ENCODE measurements at places on chromosomes 2 and 18. TPM values are rescaled to one million over a fixed set of nuclear protein-coding genes. Genes with fewer than 3 reads are reported as not detected.

- DNase-seq: no peak
Observed at GRCh38 chr2:213147538-213147937, 3.9 kb downstream of the IKZF2 start.

GRCh38 chr2:122639176-122639575, 883.7 kb downstream of the TSN start:
- DNase-seq: no peak

GRCh38 chr2:84919885-84920580, 14.6 kb downstream of the TMSB10 start:
- no peak for DNase-seq

GRCh38 chr2:192254444-192254843, 59.7 kb upstream of the TMEFF2 start:
- no peak for DNase-seq

FEV gene
- 2.9 TPM for total RNA-seq

DNA sequence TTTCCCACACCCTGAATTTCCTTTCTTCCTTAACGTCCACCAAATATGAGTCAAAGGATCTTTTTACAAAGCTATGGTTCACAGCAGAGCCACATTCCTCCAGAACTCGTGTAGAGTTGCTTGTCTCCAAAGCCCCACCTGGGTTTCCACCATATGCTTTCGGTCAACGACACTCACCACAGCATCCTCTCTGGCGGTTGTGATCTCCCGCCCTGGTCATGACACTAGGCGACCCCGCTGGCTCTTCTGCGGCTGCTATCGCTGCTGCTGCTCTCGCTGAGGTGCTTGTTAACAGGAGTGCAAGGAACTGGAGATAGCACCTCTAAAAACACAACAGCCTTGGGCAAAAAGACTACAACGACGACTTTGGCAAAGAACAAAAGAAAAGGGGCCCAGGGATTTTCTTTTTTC, 340 bp downstream of the SLC40A1 start:
- no peak for DNase-seq

GRCh38 chr18:49446481-49446880, 14.0 kb downstream of the DYM start:
- no peak for DNase-seq

MPPE1 gene
- total RNA-seq: 36.8 TPM

- DNase-seq: no peak
Observed at GRCh38 chr2:48440103-48440390, 89.9 kb upstream of the STON1 start.

DNA sequence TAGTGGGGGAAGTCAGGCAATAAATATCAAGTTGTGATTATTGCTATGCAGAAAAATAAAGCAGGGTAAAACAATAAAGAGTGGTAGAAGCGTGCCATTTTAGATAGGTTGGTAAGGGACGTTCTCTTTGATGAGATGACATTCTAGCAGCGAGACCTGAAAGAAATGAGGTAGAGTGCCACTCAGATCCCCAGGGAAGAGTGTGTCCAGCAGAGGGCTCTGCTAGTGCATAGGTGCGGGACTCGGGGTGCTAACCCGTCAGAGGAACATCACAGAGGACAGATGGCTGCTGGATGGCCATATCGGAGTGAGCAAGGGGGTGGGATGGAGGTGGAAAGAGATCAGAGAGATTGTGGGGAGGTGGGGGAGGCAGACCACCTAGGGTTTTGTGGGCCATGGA, 16.3 kb upstream of the GTF2A1L start:
- DNase-seq: peak; percentile 23

- no peak for DNase-seq
Observed at GRCh38 chr2:62738981-62739936, 33.7 kb downstream of the EHBP1 start.

LDLRAD4 gene
- 11.7 TPM for total RNA-seq
